ENCODE measurements at places on chromosomes 2 and 18.
A peak's percentile ranks its signal among the peaks of the same experiment; 100 is the strongest.

DNA sequence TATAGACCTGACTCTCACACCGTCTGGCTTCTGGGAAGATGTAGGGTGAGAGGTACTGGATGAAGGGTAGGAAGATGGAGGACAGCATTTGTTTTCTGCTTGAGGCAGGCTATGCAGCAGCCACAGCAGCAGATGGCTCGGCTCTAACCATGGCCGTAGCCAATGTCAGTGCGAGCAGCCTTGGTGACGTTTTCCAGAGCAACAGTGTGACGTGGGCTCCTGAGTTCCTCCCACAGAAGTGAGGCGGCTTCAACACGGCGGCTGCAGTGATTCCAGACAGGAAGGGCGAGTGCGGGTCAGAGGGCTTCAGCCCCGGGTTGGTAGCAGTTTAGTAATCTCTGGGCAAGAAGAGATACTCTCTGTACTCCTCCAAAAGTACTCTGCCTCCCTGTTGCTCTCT is 133.0 kb upstream of the MYT1L start:
- DNase-seq = peak; percentile 1

GRCh38 chr2:123540291-123540690 is 484.8 kb upstream of the CNTNAP5 start:
- no peak for DNase-seq

GRCh38 chr2:189393440-189394111 is 47.7 kb upstream of the WDR75 start:
- no peak for DNase-seq

- DNase-seq = no peak
These were observed 31.1 kb upstream of the PPP3R1 start for GRCh38 chr2:68283419-68283812.

- no peak for DNase-seq
These were observed 272.3 kb upstream of the PKDCC start for GRCh38 chr2:41775366-41776025.

DNA sequence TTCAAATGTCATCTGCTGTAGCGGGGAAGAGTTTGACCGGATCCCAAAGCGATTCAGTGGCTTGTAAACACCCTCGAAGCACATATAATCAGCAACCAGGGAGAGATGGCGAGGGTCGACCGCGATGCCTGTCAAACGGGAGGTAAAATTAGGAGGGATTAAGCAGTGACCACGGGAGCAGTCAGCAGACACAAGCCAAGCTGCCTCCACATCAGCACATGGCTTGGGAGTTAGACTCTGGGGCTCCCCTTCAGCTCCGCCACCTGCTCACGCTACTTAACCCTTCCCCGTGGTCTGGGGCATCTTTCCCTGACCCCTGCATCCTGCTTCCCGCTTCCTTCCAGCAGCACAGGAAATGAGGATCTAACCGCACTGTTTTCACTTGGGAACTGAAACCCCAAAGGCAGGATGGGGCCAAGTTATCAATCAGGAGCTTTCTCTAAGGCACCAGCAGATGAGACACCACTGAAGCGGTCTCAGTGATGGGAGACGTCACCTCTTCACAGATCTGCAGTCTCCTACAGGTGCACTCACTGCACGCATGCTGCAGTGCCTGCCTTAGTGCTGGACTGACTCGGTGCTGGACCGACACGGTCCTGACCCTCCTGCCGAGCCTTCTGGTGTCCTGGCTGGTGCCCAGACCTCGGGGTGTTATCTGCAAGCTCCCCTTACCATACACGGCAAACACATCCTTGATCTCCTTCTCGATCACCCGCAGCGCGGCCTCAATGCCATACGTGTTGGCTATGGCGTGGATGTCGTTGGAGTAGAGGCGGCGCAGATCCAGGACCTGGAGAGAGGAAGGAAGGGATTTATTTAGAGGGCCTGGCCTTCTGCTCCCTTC is 77.5 kb downstream of the POLR1A start:
- DNase-seq = no peak

DNA sequence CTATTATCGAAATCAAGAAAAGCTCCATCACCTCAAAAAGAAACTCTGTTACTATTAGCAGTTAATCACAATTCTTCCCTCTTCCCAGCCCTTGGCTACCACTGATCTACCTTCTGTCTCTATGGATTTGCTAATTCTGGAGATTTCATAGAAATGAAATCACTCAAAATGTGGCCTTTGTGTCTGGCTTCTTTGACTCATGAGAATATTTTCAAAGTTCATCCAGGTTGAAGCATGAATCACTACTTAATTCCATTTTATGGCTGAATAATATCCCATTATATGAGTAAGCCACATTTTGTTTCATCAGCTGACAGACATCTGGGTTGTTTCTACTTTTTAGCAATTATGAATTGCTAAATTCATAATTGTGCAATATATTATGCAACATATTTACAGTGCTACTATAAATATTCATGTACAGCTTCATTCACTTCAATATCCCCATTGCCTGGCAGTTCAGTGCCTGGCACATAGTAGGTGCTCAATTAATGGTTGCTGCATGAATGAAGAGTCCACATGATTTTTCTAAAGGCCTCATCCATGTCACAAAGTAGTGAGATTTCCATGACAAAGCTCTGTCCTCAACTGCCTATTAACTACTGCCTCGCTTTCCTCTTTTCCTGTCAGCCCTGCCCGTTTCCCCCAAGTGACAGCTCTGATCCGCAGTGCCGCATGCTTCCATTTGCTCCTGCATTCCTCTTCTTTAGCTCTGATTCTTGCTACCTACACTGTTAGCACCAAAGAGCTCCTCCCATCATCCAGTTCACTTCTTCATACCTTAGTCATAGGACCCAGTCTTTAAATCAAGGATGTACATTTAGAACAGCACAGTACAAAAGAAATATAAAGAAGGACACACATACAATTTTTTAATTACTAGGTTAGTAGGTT is 32.8 kb downstream of the CCDC93 start:
- DNase-seq = no peak

Data from common myeloid progenitor, CD34-positive (primary cell).